ENCODE measurements at places on chromosomes 13 and 19. TPM values are rescaled to one million over a fixed set of nuclear protein-coding genes. Genes with fewer than 3 reads are reported as not detected.
A peak's percentile ranks its signal among the peaks of the same experiment; 100 is the strongest.

DNA sequence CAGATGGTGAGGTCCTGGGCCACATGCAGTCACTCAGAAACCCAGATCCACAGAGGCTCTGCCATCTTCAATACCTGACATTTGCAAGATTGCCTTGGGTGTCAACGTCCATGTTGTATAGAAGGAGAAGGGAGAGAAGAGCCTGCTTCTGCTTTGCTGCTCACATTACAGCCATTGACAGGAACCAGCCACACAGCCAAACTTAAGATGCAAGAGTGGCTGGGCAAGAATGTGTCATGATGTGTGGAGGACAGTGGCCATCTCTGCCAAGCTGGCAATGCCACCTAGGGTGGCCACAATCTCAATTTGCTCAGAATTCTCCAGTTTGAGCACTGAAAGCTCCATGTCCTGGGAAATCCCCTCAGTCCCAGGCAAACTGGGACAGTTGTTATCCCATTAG, 25.9 kb upstream of the SERPINE3 start:
- H3K4me1 ChIP-seq, result no peaks in the 10 kb centered on the region
- H3K36me3 ChIP-seq, result no peaks in the 10 kb centered on the region
- no peak overlapping the region for H3K27ac ChIP-seq
- H3K27me3 ChIP-seq, result no peaks in the 10 kb centered on the region
- no peak overlapping the region for H3K4me3 ChIP-seq

DNA sequence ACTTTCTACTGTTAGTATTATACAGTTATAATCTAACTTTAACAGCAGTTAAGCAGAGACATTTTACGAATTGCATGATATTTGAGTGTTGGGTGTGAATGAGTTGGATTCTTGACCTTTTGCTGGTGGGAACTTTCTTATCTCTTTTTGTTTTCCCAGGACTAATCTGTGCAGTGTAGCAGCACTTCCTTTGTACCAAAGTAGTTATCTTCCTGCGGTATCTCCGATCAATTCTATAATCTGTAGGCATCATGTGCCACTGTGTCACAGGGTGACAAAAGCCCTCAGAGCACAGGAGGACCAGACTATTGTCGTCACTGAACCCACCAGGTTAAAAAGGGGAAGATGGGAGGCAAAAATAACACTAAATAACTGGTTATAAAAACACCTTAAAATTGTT, 823.5 kb downstream of the GPC5 start:
- no peaks in the 10 kb centered on the region for H3K4me1 ChIP-seq
- H3K27me3 ChIP-seq, result no peaks in the 10 kb centered on the region
- no peak overlapping the region for H3K27ac ChIP-seq
- DNase-seq, result no peak

- no peaks in the 10 kb centered on the region for H3K4me1 ChIP-seq
- no peak overlapping the region for H3K4me3 ChIP-seq
- DNase-seq, result no peak
- H3K36me3 ChIP-seq, result no peaks in the 10 kb centered on the region
- no peak overlapping the region for H3K27ac ChIP-seq
- H3K27me3 ChIP-seq, result no peaks in the 10 kb centered on the region
These were observed 380.0 kb upstream of the SGCG start for GRCh38 chr13:22800526-22801401.

- no peaks in the 10 kb centered on the region for H3K27me3 ChIP-seq
- no peaks in the 10 kb centered on the region for H3K36me3 ChIP-seq
- no peaks in the 10 kb centered on the region for H3K4me1 ChIP-seq
- H3K27ac ChIP-seq, result no peak overlapping the region
These were observed 68.6 kb downstream of the CELF5 start for GRCh38 chr19:3292958-3293529.

DNA sequence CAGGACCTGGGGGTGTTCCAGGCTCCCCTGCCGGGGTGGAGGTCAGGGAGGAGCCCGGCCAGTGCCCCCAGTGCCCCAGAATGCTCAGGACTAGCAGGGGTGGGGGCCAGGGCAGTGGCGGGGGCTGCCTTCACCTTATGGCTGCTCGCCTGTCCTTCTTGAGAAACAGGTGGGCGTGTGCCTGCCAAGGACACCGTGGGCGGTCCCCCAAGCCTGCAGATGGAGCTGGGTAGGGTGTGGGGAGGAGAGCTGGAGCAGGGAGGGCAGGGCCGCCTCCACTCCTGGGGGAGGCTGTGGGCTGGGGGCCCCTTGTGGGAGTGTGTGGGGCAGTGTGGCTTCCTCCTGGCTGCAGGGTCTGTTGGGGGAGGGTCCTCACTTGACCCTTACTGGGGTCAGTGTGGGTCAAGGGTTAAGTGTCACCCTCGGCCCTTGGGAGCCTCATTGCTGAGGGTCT, 160.1 kb downstream of the KDM4B start:
- H3K27me3 ChIP-seq, result no peaks in the 10 kb centered on the region
- H3K27ac ChIP-seq, result no peak overlapping the region
- peak; percentile 52 for DNase-seq
- no peaks in the 10 kb centered on the region for H3K36me3 ChIP-seq

GRCh38 chr19:7294558-7295212, 471 bp upstream of the INSR start:
- peaks cover 4% of the 10 kb centered on the region for H3K4me1 ChIP-seq
- no peaks in the 10 kb centered on the region for H3K27me3 ChIP-seq
- H3K4me3 ChIP-seq, result peak overlapping the region; percentile 59
- H3K36me3 ChIP-seq, result no peaks in the 10 kb centered on the region

DNA sequence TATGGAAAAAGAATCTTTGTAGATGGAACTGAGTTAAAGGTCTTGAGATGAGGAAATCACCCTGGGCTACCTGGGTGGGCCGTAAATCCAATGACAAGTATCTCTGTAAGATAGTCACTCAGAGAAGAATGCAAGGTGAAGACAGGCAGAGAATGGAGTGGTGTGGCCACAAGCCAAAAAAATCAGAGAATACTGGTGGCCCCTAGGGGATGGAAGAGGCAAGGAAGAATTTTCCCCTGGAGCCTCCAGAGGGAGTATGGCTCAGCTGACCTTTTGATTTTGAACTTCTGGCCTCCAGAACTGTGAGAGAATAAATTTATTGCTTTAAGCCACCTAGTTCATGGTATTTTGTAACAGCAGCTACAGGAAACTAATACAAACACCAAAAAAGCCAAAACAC, 32.7 kb upstream of the CSNK1A1L start:
- H3K4me1 ChIP-seq, result no peaks in the 10 kb centered on the region
- DNase-seq, result no peak
- no peaks in the 10 kb centered on the region for H3K36me3 ChIP-seq

The ZNF813 gene
- 4.2 TPM for total RNA-seq

The EMP3 gene
- total RNA-seq, result 46.5 TPM

The C13orf46 gene
- 0.07 TPM for total RNA-seq
